ENCODE measurements at places on chromosomes 12 and 14.

GRCh38 chr12:56521590-56522371, at the start of gene RBMS2:
Gene RBMS2 (plus strand): TSS chr12:56521820. CDS start chr12:56522024, 204 bp downstream.
- peak; percentile 50 for DNase-seq

GRCh38 chr14:64294672-64295413, 672 bp upstream of the ESR2 start:
- DNase-seq: peak; percentile 8

DNA sequence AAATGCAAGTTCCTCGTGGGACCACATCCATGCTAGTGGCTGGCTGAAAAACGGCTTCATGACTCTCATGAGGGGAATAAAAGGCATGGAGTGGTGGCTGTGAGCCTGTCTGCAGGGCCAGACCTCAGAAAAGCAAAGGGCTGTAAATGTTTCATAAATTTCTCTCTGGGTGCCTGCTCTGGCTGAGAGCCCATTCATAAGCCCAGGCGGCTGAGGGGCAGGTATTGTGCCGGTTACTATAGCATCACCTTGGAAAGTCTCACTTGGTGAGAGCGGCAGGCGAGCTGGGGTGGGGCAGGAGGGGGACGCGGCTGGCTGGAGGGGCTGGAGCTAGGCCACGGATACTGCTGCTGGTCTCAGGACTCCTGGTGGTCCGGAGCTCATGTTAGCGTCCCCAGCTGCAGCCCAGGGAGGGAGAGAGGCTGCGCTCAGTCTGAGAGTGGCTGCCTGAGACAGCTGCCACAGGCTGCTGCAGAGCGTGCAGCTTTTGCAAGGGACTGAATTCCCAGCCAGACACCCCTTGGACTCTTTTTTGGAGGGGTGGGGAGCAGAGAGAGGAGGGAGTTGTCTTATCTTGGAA, at the start of gene SLC17A8:
SLC17A8 (plus strand) TSS at position 431 of the 580 bp plus-strand sequence. CDS start 318 bp downstream, outside the sequence.
- no peak for DNase-seq

DNA sequence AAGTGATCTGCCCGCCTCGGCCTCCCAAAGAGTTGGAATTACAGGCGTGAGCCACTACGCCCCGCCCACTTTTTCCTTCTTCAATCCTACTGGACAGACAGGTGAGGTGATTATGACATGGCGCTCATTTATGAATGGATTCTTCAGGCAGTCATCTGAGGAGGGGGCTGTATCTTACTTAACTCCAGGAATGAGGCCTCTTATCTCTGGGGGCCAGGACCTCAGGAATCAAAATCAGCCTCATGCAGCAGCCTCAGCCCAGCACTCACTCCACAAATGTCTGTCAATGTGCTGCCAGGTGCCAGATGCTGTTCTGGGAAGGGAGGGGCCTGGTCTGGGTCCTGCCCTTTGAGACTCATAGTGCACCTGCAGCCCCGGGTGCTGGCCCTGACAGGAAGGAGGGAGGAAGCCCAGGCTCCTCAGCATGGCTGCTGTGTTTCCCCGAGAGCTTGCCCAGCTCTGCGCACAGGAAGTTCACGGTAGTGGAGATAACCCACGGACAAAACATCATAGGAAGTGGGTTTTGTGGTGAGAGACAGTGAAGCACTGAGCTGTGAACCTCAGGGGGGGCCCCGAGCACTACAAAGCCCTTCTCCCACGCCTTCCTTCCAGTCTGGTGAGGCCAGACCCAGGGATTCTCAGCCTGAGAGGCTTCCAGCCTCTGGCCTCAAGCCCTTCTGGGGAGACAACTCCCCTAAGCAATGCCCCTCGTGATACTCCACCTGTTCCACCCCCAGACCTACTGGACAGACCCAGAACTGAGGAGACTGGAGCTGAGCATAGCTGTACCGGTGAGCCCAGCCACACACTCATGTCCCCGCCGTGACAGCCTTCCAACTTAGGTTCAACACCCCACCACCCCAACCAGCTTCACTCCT, 22.3 kb downstream of the GALNT6 start:
- peak; percentile 23 for DNase-seq

DNA sequence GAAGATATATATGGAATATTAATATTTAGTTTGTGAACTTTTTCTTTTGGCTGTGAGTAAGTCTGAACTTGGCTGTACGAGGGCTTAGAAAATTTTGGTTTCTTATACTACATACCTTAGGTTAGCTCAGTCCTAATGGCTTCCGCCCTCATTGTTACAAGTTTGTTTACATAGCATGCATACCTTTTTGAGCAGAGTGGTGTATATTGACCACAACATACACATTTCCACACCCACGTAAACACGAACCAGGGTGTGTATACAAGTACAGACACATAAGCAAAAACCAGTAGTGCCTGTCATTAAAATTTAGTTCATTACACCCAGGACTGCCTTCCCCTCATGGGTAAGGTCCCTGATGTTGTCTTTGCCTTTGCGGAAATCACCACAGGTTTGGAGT, 230.2 kb upstream of the RGS6 start:
- no peak for DNase-seq

DNA sequence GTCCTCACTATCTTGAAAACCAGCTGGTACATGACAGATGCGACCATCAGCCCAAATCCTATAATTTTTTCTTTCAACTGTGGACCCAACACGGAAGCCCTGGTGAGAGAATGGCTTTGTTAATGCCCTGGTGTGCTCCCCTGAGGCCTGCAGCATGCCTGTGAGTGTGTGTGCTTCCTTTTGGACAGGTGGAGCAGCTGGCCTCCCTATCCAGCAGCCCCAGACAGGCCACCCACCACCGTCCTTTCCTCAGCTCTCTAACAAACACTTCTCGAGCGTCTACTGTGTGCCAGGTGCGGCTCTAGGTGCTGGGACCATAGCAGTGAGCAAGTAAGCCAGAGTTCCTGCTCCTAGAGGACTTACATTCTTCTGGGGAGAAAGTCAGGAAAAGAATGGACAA, 78.9 kb upstream of the GZMB start:
- DNase-seq: no peak

DNA sequence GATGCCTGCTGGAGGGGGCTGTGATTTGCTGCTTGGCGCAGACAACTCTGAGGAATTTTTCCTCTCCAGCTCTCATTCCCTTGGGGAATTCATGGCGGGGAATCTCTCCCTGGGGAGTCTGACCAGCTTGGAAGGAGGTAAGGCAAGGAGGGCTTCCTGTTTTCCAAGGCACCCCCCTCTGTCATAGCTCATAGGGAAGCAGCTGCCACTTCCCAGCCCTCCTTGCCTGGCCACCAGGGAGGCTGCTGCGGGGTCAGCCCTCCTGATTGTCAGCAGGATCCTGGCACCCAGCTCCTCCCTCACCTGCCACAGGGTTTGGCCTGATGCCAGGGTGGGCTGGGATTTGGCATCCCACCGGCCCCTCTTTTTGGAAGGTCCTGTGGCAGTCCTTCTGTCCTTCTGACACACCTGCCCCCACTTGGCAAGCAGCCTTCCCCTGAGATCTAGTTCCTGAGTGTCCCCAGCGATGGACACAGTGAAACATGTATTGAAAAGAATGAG, 74.9 kb downstream of the TSPAN9 start:
- DNase-seq: no peak

DNA sequence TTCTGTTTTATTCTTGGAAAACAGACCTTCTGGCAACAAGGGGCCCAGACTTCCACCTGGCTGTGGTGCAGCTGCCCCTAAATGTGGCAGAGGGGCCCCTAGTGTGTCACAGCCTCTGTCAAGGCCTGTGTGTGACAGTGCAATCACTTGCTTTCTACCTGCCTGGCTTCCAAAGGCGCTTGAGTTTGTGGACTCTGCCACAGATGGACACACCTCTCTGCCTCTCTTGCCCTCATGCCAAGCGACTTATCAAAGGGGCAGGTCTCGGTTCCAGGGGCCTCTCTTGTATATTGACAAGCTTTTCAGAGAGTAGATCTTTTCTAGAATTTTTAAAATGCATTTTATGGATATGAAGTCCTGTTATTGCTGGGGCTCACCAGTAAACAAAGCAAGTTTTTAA, 217.2 kb downstream of the SLC15A4 start:
- DNase-seq: no peak

DNA sequence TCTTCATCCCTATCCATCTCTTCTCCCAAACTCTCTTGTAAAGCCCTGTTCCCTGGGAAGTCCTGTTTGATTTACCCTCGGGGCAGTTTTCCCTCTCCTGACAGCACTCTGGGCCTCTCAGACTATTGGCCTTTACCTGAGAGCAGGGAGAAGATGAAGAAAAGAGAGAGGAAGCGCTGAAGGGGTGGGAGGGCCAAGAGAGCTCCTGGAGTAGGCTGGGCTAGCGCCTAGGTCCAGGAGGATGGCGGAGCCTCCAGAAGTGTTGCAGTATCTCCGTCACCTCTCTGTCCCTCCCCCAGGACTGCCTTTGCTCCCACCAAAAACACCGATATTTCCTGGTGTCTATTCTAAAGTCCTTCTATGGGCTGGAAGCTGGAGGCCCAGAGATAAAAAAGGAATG, 5.7 kb upstream of the IGFBP6 start:
- no peak for DNase-seq

- no peak for DNase-seq
These were observed 9.1 kb downstream of the RAB2B start for GRCh38 chr14:21467616-21468015.

- no peak for DNase-seq
These were observed 308.1 kb downstream of the RPAP3 start for GRCh38 chr12:47397664-47398281.

GRCh38 chr12:2299206-2299605, 246.4 kb downstream of the CACNA1C start:
- DNase-seq: no peak

DNA sequence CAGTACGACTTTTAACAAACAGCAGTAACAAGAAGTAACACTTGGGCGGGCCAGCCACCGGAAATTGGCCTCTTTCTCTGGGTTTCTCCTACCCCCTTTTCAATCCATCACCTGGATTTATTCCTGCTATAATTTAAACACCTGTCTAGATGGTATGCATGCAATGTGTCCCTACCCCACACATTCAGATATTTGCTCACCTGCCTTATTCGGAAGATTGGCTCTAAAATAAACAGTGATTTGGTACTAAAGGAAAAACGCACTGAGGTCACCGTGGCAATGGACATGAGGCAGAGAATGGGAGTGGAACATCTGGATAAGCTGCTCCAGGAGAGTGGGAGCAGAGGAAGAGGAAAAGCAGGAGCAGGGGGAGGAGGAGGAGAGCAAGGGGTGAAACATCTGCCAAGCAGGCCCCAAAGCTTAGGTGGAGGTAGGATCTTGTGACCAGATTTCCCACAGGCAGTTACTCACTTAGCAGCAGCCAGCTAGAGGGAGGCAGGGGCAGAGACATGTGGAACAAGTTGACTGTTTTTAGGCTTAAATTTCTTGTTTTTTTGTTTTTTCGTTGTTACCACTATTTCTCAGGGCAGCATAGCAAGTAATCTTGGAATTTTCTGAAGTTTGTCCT, 150.9 kb downstream of the TTLL5 start:
- DNase-seq: no peak

GRCh38 chr12:121678716-121679300, 9.4 kb upstream of the MORN3 start:
- DNase-seq: no peak

GRCh38 chr14:58821421-58821820, 183.7 kb downstream of the DACT1 start:
- no peak for DNase-seq

DNA sequence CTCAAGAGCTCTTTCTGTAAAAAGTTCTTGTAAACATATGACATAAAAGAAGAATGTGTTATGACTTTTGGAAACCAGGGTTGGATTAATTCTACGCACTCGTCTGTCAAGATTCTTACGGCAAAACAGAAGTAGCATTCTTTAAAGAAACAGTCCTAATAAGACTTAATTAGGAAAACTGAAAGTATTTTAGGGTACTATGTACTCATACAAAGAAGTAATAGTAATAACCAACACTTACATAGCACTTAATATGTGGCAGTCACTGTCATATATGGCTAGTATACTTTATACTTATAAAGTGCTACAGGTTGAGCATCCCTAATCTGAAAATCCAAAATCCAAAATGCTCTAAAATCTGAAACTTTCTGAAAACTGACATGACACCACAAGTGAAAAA, 72.9 kb upstream of the ST8SIA1 start:
- no peak for DNase-seq

DNA sequence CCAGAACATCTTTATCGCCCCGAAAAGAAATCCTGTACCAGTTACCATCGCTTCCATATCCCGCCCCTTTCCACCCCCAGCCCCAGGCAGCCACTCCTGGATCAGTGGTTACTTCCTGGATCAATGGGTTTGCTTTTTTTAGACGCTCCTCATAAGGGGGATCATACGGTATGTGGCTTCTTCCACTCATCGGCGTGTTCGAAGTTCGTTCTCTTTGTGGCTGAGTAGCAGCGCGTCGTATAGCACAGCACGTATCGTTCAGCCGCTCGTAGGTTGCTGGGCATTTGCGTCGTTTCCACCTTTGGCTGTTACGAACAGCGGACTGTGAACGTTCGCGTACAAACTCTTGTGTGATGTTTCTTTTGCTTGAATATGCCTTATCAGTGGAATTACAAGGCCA, 1.8 kb downstream of the NOC4L start:
- no peak for DNase-seq

DNA sequence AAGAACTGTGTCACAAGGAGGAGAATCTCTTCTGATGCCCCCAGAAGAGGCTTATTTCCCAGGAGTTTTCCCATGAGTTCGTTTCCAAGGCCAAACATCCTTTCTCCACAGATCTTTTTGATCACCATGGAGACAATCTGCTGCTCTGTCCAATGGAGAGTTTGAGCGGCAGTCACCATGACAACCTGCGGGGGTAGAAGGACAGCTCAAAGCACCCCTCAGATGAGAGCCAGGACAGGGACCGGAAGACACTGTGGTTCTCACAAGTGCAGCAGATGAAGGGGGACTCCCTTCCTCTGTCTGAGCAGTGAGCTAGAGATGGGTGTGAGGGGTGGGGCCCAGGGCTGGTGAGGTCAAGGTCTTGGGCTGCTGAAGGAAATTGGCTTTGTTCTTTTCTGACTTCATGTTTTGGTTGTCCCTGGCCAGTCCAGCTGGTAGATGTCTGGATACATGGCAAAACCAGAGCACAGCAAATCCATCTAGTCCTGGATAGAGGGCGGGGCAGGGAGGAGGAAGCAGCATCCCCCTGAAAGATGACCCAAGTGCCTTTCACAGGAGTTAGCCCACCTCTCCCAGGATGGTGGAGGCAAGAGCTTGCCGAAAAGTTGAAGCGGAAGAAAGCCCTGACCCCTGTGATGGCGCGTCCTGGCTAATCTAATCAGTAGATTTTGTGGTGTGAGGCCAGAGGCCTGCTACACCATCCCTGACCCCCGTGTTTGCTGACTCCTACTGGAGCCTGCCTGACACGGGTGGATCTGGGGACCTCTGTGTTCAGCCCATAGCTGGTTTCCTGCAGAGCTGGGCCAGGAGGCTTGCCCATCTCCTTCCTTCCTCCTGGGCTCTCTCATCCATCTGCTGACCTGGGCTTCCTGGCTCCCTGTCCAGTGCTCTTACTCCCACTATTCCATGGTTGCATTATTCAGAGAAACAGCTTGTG, 24.4 kb downstream of the DHRS2 start:
- DNase-seq: no peak

Data from C1 segment of cervical spinal cord (tissue), 14 donors.